Activated CD8-positive, alpha-beta memory T cell treated with anti-CD3 and anti-CD28 coated beads, Interleukin-2, amount 10 ng/mL, durations not matched to agents 7 days and 5 days (primary cell): ENCODE measurements at places on chromosomes 2 and 18. TPM values are rescaled to one million over a fixed set of nuclear protein-coding genes. Genes with fewer than 3 reads are reported as not detected.
A peak's percentile ranks its signal among the peaks of the same experiment; 100 is the strongest.

DNA sequence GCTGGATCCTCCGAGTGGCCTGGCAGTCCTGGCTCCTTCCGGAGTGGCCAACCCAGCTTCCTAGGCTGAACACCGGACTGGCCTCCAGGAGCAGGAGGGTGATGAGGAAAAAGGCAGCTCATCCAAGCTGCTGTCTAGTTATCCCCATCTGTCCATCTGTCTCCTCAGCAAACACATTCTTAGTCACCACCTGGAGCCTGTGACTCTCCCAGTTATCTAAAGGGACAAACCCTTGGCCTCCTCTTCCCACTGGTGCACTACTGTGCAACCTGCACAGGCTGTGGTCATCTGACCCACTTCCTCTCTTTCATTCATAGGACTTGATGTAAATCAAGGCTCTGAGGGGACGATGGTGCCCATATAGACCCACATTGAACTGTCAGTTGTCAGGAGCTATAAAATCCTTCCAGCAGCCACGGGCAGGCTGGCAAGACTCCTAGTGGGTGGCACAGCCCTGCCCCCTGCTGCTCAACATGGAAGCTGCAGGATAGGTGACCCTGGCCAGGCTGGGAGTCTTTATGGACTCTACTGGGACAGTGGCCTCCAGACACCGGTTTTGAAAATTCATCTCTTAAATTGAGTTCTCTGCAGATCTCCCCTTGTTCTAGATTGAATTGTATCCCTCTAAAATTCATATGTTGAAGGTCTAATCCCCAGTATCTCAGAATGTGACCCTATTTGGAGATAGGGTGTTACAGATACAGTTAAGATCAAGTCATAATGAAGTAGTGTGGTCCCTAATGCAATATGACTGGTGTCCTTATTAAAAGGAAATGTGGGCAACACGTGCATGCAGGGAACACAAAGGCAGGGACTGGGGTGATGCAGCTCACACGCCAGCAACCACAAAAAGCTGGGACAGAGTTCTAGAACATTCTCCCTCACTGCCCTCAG is 29.3 kb upstream of the DUSP2 start:
- no peak overlapping the region for H3K4me3 ChIP-seq
- peak overlapping the region; percentile 3 for H3K27ac ChIP-seq
- no peaks in the 10 kb centered on the region for H3K27me3 ChIP-seq
- no peaks in the 10 kb centered on the region for H3K36me3 ChIP-seq
- peaks cover 5% of the 10 kb centered on the region for H3K4me1 ChIP-seq

GRCh38 chr2:160278101-160278878 is 78.2 kb upstream of the ITGB6 start:
- H3K36me3 ChIP-seq = peaks cover 69% of the 10 kb centered on the region
- no peak for DNase-seq
- H3K4me1 ChIP-seq = peaks cover 15% of the 10 kb centered on the region

Gene ASXL3
- total RNA-seq = not detected

Gene CFAP53
- 0.50 TPM for total RNA-seq

DNA sequence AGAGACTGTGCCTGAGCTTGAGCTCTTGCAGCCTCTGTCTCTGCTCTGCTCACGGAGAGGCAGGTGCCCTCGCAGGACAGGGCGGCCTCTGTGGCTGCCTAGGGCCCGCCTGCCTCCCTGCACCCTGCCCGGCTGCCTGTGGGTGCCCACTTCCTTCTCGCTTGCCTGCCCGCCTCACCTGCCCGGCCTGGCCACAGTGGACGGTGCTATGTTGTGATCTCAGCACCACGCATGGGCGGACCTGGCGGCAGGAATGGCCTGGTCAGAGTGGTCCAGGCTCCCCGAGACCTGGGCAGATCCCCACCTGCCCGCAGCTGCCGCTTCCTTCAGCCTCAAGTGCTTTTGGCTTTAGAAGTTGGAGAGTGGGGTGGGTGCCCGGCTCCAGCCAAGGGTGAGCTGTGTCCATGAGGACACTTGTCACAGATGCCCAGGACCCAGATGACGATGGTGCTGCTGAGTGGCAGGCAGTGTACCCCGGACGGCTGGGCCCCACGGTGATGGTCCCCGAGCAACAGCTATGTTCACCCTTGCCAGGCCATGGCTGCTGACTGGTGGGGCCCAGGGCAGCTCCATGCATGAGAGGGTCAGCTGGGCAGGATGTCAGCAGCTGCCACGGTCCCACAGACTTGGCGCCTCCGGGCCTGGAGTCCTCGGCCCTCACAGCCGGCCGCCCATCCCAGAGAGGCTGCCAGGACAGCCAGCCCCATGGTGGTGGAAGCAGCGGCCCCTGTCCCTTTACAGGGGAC is 25.3 kb downstream of the RTP5 start:
- peaks cover 1% of the 10 kb centered on the region for H3K36me3 ChIP-seq
- no peak for DNase-seq
- no peak overlapping the region for H3K27ac ChIP-seq

DNA sequence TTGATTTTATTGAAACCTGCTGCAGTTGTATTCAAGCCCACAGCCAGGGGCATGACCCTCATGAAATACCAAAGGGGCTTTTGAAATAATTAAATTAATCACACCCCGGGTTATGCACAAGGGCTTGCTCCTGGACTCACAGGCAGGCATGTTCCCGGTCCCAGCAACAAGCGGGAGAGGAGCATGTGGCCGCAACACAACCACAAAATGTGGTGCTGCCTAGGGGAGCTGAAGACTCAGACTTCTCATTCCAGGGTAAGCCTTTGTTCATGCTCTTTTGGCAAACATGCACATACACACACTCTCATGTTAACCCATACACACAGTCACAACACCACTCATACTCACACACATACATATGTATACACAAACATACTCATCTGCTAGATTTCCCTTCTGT is 233.7 kb upstream of the SMAD2 start:
- no peak overlapping the region for H3K27ac ChIP-seq
- no peak for DNase-seq
- no peaks in the 10 kb centered on the region for H3K36me3 ChIP-seq
- peaks cover 71% of the 10 kb centered on the region for H3K27me3 ChIP-seq
- no peak overlapping the region for H3K4me3 ChIP-seq

Gene FBXO48
- total RNA-seq = 3.4 TPM

- H3K4me1 ChIP-seq = peaks cover 10% of the 10 kb centered on the region
- H3K27ac ChIP-seq = no peak overlapping the region
- no peaks in the 10 kb centered on the region for H3K36me3 ChIP-seq
These were observed 634 bp upstream of the MSGN1 start for GRCh38 chr2:17815468-17816184.

GRCh38 chr2:120265006-120265405 is 12.4 kb downstream of the RALB start:
- H3K36me3 ChIP-seq = peaks cover 25% of the 10 kb centered on the region
- H3K4me3 ChIP-seq = no peak overlapping the region
- peaks cover 21% of the 10 kb centered on the region for H3K4me1 ChIP-seq
- DNase-seq = no peak
- no peaks in the 10 kb centered on the region for H3K27me3 ChIP-seq

- peaks cover 37% of the 10 kb centered on the region for H3K4me1 ChIP-seq
- no peak for DNase-seq
- H3K4me3 ChIP-seq = no peak overlapping the region
- no peaks in the 10 kb centered on the region for H3K27me3 ChIP-seq
These were observed 2.5 kb upstream of the RNF181 start for GRCh38 chr2:85593023-85593422.

DNA sequence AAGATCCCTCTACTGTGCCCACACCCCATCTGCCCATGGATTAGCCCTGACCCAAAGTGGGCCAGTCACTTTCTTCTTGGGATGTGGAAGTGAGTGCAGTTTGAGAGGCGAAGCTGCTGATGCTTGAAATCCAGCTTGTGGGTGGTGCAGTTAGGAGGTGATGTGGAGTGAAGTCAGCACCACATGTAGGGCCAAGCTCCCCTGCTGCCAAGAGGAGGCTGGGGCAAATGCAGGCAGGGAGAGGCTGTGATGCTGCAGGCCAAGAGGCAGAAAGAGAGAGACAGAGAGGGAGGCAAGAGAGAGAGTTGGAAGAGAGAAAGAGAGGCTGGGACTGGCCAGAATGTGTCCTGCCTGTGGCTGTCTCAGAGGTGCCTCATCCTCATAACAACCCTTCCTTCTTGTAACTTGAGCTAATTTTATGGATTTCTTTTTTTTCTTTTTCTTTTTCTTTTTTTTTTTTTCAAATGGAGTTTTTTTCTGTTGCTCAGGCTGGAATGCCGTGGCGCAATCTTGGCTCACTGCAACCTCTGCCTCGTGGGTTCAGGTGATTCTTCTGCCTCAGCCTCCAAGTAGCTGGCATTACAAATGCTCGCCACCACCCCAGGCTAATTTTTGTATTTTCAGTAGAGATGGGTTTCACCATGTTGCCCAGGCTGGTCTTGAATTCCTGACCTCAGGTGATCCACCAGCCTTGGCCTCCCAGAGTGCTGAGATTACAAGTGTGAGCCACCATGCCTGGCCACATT is 35.3 kb upstream of the CAB39 start:
- DNase-seq = no peak
- H3K36me3 ChIP-seq = peaks cover 29% of the 10 kb centered on the region
- peak overlapping the region; percentile 75 for H3K27ac ChIP-seq
- H3K27me3 ChIP-seq = no peaks in the 10 kb centered on the region
- H3K4me1 ChIP-seq = peaks cover 42% of the 10 kb centered on the region

GRCh38 chr2:3513026-3513810 is 6.1 kb downstream of the ADI1 start:
- H3K36me3 ChIP-seq = peaks cover 59% of the 10 kb centered on the region
- no peak overlapping the region for H3K4me3 ChIP-seq
- DNase-seq = no peak

- no peak for DNase-seq
- H3K36me3 ChIP-seq = no peaks in the 10 kb centered on the region
- peak overlapping the region; percentile 59 for H3K4me3 ChIP-seq
- peaks cover 10% of the 10 kb centered on the region for H3K4me1 ChIP-seq
- H3K27me3 ChIP-seq = peaks cover 50% of the 10 kb centered on the region
These were observed 23.7 kb upstream of the SMAD7 start for GRCh38 chr18:48974304-48975119.

- peaks cover 12% of the 10 kb centered on the region for H3K27me3 ChIP-seq
- H3K27ac ChIP-seq = no peak overlapping the region
- peaks cover 2% of the 10 kb centered on the region for H3K4me1 ChIP-seq
- no peaks in the 10 kb centered on the region for H3K36me3 ChIP-seq
- no peak overlapping the region for H3K4me3 ChIP-seq
These were observed 200.4 kb downstream of the INO80D start for GRCh38 chr2:205885492-205886099.

Gene PRSS56
- total RNA-seq = not detected

Gene CD207
- total RNA-seq = not detected

Gene DUSP19
- 1.8 TPM for total RNA-seq

- H3K4me3 ChIP-seq = no peak overlapping the region
- H3K36me3 ChIP-seq = no peaks in the 10 kb centered on the region
- H3K4me1 ChIP-seq = no peaks in the 10 kb centered on the region
These were observed 894.5 kb upstream of the ACVR2A start for GRCh38 chr2:146950361-146950760.

Gene GKN2
- not detected for total RNA-seq

DNA sequence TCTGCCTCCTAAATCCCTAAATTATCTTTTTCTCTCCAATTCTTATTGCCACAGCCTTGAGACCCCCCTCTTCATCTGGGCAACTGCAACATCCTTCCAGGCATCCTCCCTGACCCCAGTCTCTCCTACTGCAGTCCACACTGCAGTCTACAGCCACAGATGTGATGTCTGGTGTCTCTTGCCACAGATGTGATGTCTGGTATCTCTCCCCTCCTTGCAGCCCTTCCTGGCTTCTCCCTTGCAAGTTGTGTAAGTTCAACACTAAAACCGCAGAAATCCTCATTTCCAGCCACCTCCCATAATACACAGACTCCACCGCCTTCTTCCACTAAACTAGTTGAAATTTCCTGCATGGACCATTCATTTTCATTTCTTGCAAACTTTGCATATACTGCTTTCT is 113.1 kb upstream of the DDX18 start:
- no peak for DNase-seq
- no peaks in the 10 kb centered on the region for H3K27me3 ChIP-seq
- H3K27ac ChIP-seq = no peak overlapping the region
- no peak overlapping the region for H3K4me3 ChIP-seq
- no peaks in the 10 kb centered on the region for H3K36me3 ChIP-seq

GRCh38 chr2:202278036-202278760 is 12.6 kb downstream of the NOP58 start:
- peaks cover 32% of the 10 kb centered on the region for H3K4me1 ChIP-seq
- no peaks in the 10 kb centered on the region for H3K27me3 ChIP-seq
- peak overlapping the region; percentile 79 for H3K27ac ChIP-seq
- DNase-seq = no peak
- no peak overlapping the region for H3K4me3 ChIP-seq

Gene DSG4
- not detected for total RNA-seq

Gene SERPINB4
- total RNA-seq = not detected

GRCh38 chr2:141021611-141022010 is 1109.2 kb downstream of the LRP1B start:
- H3K27me3 ChIP-seq = no peaks in the 10 kb centered on the region
- H3K4me1 ChIP-seq = no peaks in the 10 kb centered on the region
- H3K36me3 ChIP-seq = no peaks in the 10 kb centered on the region

- H3K4me1 ChIP-seq = peaks cover 14% of the 10 kb centered on the region
- H3K4me3 ChIP-seq = no peak overlapping the region
- DNase-seq = no peak
These were observed 33.5 kb upstream of the CACNB4 start for GRCh38 chr2:152132306-152132705.

GRCh38 chr2:160507464-160507863 is 13.9 kb upstream of the RBMS1 start:
- DNase-seq = no peak
- H3K4me3 ChIP-seq = no peak overlapping the region
- no peaks in the 10 kb centered on the region for H3K36me3 ChIP-seq
- peak overlapping the region; percentile 6 for H3K27ac ChIP-seq
- H3K4me1 ChIP-seq = peaks cover 14% of the 10 kb centered on the region

Gene RGPD3
- total RNA-seq = not detected

Gene CHST9
- not detected for total RNA-seq

Gene GAL3ST2
- total RNA-seq = 0.20 TPM

DNA sequence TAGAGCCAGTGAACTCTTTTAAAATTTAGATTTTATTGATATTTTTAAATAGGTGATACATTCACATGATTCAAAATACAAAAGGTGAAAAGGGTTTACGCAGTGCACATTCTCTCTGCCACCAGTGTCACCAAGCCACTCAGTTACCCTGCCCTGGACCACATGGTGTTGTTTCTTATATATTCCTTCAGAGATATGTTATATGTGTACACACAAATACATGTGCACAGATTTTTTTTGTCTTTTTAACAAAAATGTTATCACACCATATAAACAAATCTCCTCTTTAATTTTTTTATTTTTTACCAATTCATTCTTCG is 26.2 kb downstream of the SERPINB4 start:
- H3K4me1 ChIP-seq = no peaks in the 10 kb centered on the region
- DNase-seq = no peak
- H3K4me3 ChIP-seq = no peak overlapping the region
- no peak overlapping the region for H3K27ac ChIP-seq
- no peaks in the 10 kb centered on the region for H3K27me3 ChIP-seq

DNA sequence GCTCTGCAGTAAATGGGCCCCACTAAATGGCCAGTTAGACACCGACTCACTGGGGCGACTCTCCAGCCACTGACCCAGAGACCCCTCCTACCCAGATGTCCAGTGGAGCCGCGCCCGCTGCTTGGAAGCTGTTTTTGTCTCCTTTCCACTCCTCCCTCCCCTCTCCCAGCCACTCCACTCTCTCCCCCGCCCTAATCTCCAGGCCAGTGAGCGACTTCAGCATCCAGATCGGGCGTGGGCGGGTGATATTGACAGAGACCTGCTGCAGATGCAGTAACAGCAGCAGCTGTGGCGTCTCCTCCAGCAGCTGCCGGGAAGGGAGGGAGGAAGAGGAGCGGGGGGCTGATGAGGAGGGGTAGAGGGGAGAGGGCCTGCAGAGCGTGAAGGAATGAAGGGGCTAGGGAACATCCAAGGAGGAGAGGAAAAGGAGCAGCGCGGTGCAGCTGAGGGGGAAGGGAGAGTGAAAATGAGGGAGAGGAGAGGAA is at the start of gene SCN7A:
SCN7A (minus strand) TSS at position 110 of the 485 bp plus-strand sequence. CDS start 16,553 bp downstream, outside the sequence.
- no peaks in the 10 kb centered on the region for H3K4me1 ChIP-seq
- DNase-seq = no peak
- no peak within 1 kb of the TSS for H3K4me3 ChIP-seq
- H3K36me3 ChIP-seq = no peaks in the 10 kb centered on the region
- H3K27me3 ChIP-seq = no peaks in the 10 kb centered on the region

Gene ONECUT2
- not detected for total RNA-seq
